ENCODE measurements at places on chromosomes 5 and 9.

- DNase-seq, result peak; percentile 50
Measured at GRCh38 chr5:76641514-76642120, 18.4 kb upstream of the F2RL2 start.

DNA sequence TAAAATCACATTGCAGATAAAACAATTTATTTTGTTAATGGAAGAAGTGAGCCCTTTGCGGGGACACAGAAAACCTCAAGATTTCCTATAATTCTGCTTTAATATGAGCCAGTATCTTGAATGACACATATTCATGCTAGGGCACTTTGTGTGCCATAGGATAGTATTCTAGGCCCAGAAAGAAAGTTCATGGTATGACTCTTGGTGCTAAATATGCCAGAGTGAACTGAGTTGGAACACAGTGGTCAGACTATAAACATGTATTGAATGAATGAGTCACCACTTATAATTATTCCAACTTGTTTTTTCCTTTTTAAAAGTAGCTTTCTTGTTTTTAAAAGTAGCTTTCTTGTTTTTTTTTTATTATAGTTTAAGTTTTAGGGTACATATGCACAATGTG lies 46.0 kb downstream of the ADAMTS19 start:
- peak; percentile 1 for DNase-seq

DNA sequence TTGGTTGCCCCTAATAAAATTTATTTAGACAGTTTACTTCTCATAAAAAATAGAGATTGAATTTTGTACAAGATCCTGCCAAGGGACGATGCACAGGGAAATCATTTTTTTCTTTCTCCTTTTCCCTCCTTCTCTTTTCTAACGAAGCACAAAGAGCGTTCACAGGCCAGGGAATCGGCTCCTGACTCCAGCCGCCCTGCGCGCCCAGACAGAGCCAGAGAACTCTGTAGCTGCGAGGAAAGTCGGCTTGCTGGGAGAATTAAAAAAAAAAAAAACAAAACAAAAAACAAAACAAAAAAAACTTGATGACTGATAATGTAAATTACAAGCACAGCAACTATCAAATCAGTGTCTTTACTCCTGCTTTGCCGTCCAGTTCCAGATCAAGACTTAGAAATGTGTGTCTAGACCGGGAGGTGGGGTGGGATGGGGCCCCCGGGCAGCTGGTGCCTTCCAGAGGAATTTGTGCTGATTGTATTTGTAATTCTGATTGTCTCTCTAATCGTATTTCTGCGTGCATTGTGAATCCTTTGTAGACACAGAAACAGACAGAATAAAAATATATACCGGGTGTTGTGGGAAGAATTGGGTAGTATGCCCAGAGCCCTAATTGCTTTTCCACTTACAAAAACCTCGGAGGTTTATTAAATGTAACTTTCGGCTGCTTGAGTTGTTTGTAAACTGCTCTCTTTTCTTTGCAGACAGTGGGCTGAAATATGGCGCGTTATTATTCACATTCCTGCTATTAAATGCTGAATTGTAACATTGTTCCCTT lies 3.6 kb upstream of the OTP start:
- DNase-seq, result no peak

GRCh38 chr5:21168557-21168956 lies 1180.6 kb upstream of the CDH18 start:
- DNase-seq, result no peak

- no peak for DNase-seq
Measured at GRCh38 chr9:99726758-99727157, 94.9 kb upstream of the NR4A3 start.

DNA sequence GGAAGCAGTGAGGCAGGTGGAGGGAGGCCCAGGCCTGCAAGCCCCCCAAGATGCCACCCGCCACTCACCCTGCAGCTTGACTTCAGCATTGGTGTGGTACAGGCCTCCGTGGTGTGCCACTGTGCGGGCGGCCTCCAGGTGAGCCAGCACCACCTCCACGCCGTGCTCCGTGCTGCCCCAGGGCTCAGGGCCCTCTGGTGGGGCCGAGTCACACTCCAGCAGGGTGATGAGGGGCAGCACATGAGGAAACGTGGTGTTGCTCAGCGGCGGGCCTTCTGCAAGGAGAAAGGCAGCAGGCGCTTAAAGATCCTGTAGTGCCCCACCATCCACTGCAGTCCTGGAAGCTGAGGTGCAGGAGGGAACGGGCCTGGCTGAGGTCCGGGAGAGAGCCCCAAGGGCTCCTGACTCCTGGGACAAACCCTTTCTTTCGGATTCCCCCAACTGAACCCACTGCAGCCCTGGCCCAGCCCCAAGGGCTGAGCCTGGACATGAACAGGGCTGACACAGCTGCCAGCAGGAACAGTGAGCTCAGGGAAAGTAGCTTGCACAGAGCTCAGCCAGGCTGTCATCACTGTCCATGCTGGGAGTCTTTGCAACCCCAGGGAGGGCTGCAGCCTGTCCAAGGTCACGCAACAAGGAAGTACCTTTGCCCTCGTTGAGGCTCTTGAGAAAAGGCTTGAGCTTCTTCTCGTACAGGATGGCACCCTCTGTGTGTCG lies 4.7 kb upstream of the TOR2A start:
- no peak for DNase-seq

GRCh38 chr9:93686880-93687236 lies 110.5 kb downstream of the PHF2 start:
- no peak for DNase-seq

- DNase-seq, result no peak
Measured at GRCh38 chr9:101486693-101487442, 46.8 kb upstream of the RNF20 start.

GRCh38 chr9:129332581-129332980 lies 154.5 kb upstream of the IER5L start:
- no peak for DNase-seq

- no peak for DNase-seq
Measured at GRCh38 chr9:82183181-82183860, 194.7 kb downstream of the SPATA31D1 start.

DNA sequence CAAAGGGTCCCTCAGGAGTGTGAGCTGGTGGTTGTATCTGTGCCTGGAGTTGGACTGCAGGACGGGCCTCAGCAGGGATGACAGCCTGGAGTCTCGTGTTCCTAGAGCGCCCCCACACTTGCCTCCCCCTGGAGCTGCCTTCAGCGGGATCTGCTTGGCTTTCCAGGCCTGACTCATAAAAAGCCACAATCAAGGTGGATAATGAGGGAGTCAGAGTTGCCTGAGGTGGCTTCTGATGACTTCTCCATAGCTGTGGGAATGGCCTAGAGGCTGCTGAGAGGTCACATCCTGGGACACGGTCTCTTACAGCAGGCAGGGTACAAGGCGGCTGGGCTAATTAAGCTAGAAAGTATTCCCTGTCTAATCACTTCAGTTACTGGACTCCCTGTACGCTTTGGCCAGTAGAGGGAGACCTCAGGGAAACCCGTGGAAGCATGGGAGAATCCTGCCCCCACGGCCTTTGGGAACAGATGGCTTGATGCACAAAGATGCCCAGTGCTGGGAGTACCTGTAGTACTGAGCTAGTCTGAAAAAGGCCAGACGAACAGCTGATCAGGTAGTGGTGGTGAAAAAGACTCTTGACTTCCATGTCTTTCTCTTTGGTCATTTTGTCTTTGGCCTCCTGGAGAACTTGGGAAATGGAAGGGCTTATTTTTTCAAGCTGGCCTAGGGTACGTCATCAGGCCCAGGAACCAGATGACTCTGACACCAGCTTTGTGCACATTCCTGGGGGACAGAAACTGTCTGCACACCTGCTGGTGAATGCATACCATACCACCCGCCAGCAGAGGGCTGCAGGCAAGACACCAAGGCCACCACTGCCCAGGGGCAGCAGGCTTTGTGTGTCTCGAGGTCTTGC lies 16.1 kb upstream of the FRRS1L start:
- DNase-seq, result no peak

DNA sequence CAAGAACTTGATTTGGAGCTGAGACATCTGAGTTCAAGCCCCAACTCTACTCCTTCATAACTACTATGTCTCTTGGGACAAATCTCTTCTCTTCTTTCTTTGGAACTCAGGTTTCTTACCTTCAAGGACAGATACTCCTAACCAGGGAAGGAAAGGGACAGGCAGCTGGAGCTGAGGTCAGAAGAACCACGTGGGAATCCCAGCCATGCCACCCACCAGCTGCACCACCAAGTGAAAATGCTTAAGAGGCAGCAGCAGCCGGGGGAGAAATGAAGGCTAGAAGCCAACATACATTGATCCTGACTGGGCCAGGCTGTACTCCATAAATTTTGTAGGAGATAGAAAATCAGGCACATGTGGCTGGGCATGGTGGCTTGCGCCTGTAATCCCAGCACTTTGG lies 9.6 kb upstream of the OR5C1 start:
- DNase-seq, result no peak

DNA sequence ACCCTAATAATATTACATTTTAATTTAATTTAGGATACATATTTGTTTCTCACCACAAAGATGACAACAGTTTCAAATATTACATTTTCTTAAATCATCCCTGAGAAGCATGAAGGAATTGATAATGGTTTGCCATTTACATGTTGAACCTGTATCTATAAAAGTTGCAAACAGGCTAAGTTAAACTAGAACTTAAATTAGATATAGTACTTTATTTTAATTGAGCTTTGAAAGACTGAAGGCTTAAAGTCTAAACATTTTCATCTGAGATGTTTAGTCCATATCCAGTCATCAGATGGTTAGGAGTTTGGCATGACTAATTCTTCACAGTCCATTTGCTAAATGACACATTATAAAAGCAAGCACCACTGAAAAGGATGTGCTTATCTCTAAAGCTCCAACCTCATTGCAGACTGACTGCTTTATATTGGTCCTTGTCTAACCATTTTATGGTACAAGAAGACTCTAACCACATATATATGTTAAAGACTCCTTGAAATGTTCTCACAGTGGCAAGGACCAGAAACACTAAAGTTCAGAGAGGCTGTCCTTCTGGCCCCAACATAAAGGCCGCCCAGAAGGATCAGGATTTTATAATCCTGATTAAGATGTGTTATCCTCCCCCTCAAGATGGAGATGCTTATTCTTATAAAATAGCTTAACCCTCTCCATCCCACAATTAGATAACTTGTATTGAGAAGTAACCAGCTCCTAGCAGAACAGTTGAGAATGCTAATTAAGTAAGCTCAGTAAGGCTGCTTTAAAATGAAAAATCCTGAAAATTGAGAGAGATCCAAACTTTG lies 25.8 kb downstream of the WNT8A start:
- DNase-seq, result no peak

- DNase-seq, result no peak
Measured at GRCh38 chr9:3576328-3576727, 50.5 kb upstream of the RFX3 start.

DNA sequence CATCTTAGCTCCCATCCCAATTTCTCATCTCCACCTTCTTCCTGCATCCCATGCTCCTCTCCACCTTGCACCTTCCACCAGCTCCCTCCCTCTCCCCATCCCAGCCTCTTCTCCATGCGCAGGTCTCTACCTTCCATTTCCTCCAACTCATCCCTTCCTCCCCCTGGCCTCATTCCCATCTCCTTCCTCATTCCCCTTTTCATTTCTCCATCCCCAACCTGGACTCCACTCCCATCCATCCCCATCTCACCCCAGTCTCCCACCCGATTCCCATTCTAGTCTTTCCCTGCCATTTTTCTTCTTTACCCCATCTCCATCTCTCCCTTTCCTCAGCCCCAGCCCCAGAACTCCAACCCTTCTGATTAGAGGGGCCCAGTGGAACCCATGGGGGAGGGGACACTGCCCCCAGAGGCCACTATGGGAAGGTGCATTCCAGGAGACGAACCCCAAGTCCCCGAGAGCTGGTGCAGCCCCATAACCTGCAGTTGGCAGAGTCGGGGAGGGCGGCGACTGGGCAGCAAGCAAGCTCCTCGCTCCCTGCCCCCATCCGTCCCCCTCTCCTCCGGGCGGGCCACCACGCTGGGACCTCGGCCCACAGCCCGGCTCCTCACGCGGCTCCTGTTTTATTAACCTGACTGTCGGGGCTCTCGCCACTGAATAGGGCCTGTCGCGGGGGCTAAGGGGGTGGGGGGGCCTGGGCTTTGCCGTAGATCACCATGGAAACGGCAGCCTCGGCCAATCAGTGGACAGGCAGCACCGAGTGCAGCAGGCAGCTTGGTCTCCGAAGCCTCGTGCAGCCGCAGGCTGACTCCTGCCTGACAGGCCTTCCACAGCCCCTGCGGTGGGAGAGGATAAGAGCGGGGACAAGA lies 66.7 kb downstream of the PCDH1 start:
- DNase-seq, result no peak

- no peak for DNase-seq
Measured at GRCh38 chr5:132819468-132819867, 6.4 kb downstream of the SOWAHA start.

- no peak for DNase-seq
Measured at GRCh38 chr9:110579034-110579861, at the start of gene SVEP1. SVEP1 (minus strand) TSS chr9:110579741; CDS start chr9:110579543, 198 bp downstream.

DNA sequence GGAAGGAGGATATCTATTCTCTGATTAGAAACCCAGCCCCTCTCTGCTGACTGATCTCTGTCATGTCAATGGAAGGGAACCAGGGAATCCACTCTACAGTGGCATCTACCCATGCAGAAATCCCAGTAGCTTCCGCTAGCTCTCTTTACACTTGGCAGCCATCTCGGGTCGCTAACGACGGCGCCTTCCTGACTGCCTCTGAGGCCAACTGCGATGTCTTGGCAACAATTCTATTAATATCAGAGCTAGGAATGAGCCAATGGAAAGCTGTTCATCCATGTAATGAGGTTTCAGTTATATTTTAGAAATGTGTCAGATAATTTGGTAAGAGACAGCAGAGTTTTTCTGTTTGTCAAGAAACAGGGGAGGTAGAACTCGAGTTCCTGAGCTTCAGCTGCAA lies 67.6 kb upstream of the ATP10B start:
- DNase-seq, result no peak

DNA sequence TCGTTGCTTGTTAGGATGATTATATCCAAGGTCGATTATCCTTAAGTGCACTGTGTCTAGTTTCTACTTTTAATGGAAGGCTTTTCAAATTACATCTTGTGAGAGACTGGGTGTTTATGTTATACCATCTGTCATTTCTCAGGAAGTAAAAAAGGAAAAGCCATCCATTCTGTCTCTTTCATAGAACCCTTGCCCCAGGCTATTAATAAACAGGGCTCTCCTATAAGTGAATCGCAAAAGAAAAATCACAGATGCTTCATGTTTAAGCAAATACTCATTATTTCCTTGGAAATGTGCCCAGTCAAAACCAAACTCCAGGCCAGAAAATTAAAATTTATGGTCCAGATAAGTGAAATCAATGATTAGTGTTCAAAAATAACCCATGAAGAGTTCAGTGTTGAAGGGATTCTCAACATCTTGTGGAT lies 58.1 kb downstream of the STARD4 start:
- DNase-seq, result peak; percentile 21
